NCI-H2171 treated with DMSO at 0.1 percent for 48 hours (cell line): ENCODE measurements at places on chromosomes 16 and 17.

- DNase-seq: no peak
These were observed 41.9 kb downstream of the MBTD1 start for GRCh38 chr17:51217946-51218345.

GRCh38 chr17:49357516-49357915 lies 4.5 kb downstream of the ZNF652 start:
- no peak for DNase-seq

GRCh38 chr16:66728117-66728787 lies 23.2 kb downstream of the DYNC1LI2 start:
- peak; percentile 80 for DNase-seq

- DNase-seq: no peak
These were observed 159.4 kb downstream of the HS3ST3A1 start for GRCh38 chr17:13442361-13442760.

DNA sequence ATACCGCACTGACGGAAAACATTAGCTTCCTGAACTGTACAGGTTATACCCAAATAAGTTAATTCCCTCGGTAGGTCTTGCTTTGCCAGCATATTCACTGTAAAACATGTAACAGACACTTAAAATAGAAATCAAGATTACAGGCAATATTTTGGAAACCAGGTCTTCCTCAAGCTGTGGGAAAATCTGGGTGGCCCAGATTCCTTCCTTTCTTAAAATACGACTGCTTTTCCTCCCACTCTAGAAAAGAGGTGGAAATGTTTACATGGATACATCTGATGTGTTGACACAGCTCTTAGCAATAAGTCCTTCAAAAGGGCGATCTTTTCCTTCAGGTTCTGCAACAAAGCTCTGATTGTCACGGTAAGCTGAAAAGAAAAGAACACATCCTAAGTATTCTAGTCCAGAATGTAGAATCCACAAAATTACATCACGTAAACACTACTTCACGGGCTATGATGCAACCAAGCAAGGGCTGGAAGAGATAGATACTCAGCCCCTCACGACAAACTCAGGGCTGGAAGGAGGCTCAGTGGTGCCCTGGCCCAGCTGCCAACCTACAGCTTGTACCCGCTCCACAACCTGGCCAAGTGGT lies 18.4 kb downstream of the STX8 start:
- no peak for DNase-seq

DNA sequence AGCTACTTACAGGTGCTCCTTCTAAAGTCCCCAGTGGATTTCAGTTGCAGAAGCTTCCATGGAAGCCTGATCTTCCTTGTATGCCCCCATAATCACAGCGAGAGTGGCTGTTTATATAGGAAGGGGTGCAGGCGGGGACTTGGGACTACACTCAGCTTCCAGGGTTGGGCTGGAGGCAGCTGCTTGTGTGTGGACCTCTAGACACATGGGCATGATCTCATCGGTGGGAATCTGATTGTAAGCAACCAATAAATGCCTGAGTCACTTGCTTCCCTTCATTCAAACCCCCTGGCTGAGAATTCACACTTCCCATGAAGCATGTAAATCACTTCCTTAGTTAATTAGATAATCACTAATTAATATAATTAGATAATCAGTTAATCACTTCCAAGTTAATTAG lies 1.0 kb upstream of the KRT20 start:
- no peak for DNase-seq

- DNase-seq: no peak
These were observed 622.3 kb downstream of the TMEM114 start for GRCh38 chr16:7967996-7968509.

DNA sequence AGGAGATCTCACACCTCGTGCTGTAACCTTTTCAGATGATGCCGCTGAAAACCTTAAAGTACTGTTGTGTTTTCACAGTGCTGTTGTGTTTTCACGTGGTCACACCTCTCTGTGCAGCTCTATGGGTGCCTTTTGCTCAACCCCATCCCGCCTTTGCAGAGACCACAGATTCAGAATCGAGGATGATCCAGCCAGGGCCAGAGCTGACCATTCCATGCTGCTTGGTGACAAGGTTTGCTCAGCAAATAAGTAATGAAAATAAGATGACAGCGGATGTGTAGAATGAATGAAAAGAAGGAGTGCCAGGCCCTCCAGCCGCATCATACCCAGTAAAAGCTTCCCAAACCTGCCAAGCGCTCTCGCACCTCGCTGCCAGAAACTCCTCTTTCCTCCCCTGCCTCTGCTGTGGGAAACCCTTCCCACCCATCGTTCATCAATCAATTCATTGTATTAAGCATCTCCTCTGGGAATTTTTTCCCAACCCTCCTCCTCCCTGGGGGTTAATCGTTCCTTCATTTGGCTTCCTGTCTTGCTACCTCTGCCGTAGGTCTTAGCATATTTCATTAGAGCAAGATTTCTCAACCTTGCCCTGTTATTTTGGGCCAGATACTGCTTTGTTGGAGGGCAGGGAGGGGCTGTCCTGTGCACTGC lies 93.4 kb upstream of the CRHR1 start:
- DNase-seq: no peak

GRCh38 chr17:44781551-44782325 lies 22.9 kb downstream of the ADAM11 start:
- DNase-seq: no peak

GRCh38 chr16:88423448-88423850 lies 29.6 kb upstream of the ZFPM1 start:
- no peak for DNase-seq

- peak; percentile 91 for DNase-seq
These were observed at the start of gene PCGF2 for GRCh38 chr17:38748149-38748891. PCGF2 (minus strand) TSS chr17:38748336; CDS start chr17:38740402, 7,934 bp downstream.

DNA sequence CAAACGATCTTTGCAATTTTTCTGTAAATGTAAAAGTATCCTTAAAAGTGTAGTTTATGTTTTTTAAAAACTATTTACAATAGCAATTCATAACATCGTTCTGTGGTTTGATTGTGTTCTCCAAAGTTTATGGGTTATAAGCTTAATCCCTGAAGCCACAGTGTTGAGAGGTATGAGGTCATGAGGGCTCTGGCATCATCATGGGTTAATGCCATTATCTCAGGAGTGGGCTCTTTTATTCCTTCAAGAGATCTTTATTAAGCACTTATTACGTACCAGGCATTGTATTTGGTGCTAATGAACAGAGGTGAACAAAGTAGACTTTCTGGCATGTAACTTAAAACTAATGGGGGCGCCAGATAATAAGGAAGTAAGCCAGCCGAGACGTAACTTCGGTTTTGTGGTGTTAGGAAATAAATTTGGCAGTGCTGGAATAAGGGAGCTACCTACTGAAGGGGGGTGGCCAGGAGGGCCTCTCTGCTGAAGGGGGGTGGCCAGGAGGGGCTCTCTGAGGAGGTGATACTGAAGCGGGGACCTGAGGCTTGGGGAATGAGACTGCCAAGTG lies 158.1 kb downstream of the VPS53 start:
- DNase-seq: no peak

- no peak for DNase-seq
These were observed 10.5 kb upstream of the TSPOAP1 start for GRCh38 chr17:58338841-58339754.

DNA sequence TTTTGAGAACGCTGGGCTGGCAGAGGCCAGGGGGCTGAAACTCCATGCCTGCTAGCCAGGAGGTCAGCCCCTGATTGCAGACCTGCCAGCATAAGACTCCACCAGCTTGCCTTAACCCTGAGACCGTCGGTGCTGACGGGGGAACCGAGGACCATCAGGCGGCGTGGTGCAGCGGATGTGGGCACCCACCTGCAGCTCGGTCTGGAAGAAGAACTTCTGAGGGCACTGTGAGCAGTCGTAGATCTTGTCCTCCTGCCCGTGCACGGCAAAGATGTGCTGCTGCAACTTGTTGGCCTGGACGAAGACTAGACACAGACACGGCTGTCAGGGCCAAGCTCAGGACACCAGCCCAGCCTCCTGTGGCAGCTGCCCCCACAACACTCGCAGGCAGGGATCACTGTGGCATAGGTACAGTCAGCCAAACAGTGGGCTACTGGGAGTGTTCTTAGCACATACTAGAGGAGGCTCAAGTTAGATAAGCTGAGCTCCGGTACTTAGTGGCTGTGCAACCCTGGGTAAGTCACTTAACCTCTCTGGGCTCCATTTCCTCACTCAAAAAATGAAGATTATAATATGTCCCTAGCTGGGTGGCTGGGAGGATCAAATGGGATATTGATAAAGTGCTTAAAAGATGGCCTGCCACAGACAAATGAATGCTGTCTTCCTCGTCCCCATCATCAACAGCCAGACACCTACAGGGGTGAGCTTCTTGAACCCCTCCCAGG lies 150.0 kb downstream of the C16orf78 start:
- no peak for DNase-seq

DNA sequence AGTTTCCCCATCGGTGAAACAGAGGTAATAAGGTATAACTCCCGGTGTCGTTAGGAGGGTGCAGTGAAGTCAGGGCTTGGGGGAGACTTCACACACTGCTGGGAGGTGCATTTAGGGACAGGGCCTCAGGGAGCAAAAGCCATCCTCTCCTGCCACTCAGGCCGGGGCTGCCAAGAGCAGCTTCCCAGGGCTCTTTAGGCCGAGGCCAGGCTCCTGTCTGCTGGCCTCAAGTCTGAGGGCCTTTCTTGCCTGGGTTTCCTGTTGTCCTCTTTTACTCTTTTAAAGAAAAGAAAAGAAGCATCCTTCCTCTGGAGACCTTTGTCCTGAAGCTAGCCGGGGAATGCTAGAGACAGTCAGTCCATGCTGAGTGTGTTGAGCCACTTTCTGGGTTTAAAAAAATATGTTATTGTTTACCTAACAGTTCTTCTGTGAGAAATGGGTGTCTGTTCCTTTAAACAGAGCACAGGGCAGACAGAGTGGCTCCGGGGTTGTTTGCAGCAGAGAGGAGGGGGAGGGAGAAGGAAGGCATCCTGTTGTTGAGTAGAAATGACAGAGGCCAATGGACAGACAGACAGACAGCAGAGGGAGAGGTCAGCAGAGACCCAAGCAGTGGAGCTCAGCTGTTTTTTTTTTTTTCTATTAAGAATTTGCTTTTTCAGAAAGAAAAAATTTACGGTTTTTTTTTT lies 79.1 kb downstream of the C17orf67 start:
- DNase-seq: peak; percentile 21

DNA sequence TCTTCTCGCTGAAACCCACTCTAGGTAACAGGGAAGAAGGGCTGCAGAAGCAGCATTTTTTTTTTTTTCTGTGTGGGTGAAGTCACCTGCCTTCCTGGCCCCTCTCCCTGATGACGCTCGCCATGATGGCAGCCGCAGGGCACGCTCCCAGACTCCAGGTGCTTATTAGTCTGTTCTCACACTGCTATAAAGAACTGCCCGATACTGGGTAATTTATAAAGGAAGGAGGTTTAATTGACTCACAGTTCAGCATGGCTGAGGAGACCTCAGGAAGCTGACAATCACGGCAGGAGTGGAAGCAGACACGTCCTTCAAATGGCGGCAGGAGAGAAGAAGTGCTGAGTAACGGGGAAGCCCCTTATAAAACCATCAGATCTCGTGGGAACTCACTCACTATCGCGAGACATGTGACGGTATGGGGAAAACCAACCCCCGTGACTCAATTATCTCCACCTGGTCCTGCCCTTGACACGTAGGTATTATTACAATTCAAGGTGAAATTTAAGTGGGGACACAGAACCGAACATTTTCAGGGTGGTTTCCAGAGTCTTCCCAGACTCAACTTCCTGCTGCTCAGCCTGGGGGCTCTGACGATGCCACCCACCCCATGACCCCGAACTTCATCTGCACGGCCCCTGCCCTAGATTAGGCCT lies 34.9 kb upstream of the NLRP1 start:
- peak; percentile 99 for DNase-seq

DNA sequence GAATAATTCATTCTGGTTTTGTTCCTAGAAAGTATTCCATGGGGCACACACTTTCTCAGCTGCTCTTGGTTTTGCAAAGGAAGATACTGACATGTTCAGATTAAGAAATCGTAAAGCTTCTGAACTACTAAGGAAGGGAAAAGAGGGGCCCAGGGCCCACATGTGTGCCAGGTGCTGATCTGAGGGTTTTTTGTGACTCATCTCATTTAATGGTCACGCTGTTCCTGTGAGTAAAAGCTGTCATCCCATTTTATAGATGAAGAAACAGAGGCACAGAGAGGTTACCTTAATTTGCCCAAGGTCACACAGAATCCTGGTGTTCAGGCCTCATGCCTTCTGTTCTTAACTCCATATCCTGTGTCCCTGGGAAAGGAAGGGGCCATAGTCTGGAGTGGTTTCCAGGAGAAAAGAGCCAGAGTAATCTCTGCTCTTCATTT lies 113.2 kb downstream of the MSI2 start:
- no peak for DNase-seq

DNA sequence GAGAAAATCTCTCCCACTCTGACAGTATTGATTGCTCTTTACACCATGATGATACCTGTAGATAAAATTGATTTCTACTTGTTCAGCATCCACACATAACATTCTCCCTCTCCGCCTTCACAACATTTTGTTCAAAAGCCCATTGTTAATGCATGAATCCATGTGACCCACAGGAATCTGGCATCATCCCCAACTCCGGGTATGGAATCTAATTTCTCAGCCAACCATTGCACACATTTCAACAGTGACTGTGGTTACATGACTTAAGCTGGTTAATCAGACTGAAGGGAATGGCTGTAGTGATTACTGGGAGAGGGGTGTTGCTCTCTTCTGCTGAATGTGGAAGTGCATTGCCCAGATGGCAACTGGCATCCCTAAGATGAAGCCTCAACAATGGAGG lies 161.4 kb upstream of the C16orf82 start:
- DNase-seq: no peak

- DNase-seq: no peak
These were observed 217.8 kb downstream of the CDRT15L2 start for GRCh38 chr17:20797292-20797691.

GRCh38 chr17:46770818-46771560 lies 47.5 kb downstream of the WNT3 start:
- DNase-seq: peak; percentile 38

GRCh38 chr17:28648698-28649097 lies 3.7 kb upstream of the BLTP2 start:
- DNase-seq: no peak

- no peak for DNase-seq
These were observed 10.1 kb downstream of the IRF8 start for GRCh38 chr16:85908889-85909589.

- no peak for DNase-seq
These were observed 351.2 kb downstream of the UTP18 start for GRCh38 chr17:51611585-51611984.
